ENCODE measurements at places on chromosomes 2 and 18.

DNA sequence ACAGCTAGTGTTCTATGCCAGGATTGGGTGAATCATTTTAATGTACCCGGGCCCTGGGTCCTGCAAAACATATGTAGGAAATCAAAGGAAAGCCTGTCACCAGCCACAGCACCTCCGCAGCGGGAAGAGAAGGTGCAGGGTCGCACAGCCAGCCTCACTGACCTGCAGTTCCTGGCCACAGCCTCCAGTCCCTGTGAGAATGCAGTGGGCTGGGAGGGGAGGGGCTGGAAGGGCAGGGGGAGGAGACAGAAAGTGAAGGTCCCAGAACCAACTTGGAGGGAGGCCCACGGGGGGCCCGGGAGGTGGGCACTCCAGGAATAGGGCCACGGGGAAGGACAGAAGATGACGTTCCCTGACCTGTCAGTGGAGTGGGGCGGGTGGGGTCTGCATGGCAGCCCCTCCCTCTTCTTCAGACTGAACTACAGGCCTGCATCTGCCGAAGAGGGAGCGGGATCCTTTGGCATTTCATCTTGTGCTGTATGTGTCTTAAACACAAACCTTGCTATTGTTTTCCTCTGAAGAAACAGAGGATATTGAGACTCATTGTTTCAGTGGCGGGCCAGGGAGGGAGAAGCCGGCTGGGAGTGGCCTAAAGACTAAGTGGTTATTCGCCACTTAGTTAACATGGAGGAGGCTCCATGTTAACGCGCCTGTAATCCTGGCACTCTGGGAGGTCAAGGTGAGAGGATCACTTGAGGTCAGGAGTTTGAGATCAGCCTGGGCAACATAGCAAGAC, 7.5 kb downstream of the MAL start:
- DNase-seq, result no peak

GRCh38 chr2:25528173-25528572, 145.2 kb downstream of the DTNB start:
- no peak for DNase-seq

DNA sequence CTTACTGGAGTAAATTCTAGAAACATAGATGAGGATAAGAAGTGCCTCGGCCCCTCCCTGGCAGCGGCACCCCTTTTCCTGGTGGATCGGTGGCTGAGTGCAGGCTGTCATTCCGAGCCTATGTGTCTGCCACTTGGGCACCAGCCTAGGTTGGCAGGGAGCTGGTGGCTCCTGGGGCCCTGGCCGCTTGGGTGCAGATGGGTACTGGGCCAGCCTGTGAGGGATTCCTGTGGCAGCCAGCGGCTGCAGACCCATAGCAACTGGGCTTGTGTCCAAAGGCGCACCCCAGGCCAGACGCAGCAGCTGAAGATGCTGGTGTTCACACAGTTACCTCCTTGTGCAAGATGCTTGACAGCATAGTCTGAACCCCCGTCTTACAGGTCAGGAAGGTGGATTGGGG, 2.8 kb downstream of the SNORC start:
- DNase-seq, result no peak

DNA sequence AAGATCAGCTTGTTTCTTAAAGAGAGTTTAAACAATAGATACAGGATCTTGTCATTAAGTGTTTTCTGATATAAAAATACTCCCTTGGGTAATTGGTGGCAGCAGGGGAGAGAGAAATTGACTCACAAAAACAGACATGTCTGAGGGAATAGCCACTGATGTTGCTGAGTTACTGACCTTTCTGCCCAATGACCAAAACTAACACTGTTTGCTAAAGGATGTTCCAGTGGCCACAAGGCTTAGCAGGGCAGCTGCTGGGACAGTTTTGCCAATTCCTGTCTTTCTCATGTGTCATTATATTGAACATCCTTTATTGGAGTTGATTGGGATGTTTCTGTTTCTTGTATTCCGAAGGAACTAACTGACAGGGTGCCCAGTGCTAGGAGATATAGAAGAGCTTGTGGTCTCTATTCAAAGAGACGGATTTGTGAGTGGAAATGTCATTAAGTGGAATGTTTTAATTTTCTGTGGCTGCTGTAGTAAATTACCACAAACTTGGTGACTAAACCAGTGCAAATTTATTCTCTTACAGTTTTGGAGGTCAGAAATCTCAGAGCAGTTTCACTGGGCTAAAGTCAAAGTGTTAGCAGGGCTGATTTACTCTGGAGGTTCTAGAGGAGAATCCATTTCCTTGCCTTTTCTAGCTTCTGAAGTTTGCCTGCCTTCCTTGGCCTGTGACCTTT, 124.8 kb upstream of the RMDN2 start:
- no peak for DNase-seq

DNA sequence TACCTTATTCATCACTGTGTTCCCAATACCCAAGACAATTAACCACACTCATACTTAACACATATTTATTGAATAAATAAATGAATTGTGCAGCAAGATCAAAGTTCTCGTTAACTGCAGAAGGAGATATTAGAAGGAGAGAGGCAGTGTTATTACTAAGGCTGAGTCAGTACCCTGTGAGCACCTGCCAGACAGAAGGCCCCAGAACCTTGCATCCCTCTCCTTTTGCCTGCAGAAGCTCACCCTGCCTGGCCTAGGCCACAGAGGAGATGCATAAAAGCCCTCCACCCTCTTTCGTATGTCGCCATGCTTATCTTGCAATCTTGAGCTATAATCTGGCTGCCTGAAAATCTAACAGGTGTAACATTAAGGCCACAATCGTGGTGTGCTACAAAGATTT, 20.5 kb upstream of the RNF149 start:
- no peak for DNase-seq

DNA sequence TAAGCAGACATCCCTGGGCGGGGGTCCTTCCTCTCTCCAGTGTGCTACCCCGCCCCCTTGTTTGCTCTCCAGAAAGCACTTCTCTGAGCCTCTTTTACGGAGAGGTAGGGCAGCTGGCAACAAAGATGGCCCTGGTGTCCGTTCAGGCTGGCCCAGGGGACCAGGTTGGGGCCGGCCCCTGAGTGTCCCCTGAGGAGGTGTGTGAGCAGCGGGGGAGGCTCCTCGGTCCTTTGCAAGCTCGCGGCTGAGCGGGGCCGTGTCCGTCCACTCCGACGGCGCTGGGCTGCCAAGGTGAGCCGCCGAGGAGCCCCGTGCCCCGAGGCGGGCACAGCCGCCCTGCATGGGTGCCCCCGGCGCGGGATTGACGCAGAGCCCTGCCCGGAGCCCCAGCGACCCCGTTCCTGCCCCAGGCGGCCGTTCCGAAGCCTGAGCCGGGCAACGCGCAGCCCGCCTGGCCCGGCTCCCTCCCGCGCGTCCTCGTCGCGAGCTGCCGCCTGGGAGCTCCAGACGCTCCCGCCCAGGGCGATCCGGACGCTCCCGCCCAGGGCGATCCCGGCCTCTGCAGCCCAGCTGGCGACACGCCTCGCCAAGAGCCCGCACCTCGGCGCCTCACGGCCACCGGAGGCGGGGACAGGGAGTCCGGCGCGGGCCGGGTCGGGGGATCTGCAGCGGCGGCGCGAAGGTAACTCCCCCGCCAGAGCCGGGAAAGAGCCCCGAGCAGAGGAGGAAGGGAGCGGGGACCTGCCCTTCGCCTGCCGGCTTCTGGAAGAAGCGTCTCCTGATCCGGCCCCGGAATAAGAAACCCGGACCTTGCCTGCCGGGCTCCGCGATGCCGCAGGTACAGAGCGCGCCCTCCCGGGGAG, at the start of gene PROKR1:
TSS of gene PROKR1 (plus strand) at position 569 of the 863 bp plus-strand sequence. CDS start 2,243 bp downstream, outside the sequence.
- peak; percentile 35 for DNase-seq

DNA sequence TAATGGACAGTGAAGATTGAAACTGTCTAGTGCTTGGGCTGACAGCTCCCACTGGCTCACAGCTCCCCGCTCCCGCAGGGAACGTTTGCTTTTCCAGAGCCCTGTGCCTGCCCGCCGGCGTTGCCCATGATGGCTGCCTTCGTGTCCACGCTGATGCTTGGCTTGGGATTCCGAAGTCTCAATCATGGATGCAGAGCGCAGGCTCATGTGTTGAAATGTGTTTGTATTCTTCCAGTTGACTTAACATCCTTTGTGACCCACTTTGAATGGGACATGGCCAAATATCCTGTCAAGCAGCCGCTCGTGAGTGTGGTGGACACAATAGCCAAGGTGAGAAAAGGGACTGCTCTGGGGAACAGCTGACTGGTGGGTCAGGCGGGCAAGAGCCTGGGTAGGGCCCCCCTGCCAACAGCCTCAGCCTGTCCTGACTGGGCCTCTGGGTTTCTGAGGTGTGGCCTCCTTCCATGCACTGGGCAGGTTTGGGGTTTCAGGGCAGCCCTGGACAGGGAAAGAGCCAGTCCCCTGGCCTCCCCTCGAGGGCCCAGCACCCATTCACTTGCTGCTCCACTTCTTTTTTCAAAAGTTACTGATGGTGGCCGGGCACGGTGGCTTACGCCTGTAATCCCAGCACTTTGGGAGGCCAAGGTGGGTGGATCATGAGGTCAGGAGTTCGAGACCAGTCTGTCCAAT, 42.8 kb downstream of the ATP6V1C2 start:
- DNase-seq, result no peak

DNA sequence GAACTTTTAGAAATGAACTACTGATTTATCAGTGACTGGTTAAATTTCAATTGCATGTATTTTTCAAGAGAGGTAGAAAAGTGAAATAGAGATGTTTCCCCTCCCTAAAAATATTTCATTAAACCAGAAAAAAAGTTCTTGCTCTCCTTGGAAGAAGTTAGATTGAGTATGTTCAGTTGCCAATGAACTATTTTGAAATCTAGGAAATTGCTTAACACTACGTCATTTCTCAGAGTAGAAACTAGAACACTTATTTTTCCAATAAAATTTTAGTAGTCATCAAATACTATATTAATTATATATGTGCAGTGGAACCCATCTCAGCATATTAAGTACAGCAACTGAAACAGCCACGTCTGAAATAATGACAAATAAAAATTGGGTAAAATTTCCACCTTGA, 51.8 kb upstream of the STAT1 start:
- no peak for DNase-seq

GRCh38 chr2:145744541-145745386, 1224.8 kb upstream of the ZEB2 start:
- no peak for DNase-seq

GRCh38 chr2:211944572-211944971, 594.0 kb downstream of the ERBB4 start:
- DNase-seq, result no peak

- DNase-seq, result no peak
These were observed 217.9 kb downstream of the UBE2E3 start for GRCh38 chr2:181198183-181198864.

DNA sequence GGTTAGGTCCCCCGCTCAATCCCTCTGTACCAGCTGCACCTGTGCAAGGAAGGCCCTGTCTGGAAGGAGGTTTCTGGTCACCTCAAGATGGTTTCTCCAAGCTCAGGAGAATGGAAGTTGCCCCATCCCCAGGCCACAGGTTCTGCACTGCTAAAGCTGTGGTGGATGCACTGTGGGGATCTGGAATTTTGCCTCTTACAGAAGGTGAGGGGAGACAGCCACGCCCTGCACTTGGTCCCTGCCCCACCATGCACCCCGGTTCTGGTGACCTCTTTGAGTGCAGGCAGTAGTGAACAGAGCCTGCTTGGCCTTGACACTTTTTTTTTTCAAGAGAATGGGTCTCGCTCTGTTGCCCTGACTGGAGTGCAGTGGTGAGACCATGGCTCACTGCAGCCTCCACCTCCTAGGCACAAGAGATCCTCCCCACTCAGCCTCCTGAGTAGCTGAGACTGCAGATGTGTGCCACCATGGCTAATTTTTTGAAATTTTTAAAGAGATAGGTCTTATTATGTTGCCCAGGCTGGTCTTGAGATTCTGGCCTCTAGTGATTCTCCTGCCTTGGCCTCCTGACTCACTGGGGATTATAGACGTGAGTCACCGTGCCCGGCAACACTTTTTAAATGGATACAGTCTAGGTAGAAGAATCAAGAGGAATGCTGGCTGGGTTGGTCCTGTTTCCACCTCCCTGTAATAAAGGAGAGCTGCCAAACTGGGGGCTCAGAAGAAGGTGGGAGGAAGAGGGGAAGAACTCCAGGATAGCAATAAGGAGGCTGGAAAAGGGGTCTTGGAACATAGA, 5.8 kb upstream of the NT5DC4 start:
- DNase-seq, result no peak

DNA sequence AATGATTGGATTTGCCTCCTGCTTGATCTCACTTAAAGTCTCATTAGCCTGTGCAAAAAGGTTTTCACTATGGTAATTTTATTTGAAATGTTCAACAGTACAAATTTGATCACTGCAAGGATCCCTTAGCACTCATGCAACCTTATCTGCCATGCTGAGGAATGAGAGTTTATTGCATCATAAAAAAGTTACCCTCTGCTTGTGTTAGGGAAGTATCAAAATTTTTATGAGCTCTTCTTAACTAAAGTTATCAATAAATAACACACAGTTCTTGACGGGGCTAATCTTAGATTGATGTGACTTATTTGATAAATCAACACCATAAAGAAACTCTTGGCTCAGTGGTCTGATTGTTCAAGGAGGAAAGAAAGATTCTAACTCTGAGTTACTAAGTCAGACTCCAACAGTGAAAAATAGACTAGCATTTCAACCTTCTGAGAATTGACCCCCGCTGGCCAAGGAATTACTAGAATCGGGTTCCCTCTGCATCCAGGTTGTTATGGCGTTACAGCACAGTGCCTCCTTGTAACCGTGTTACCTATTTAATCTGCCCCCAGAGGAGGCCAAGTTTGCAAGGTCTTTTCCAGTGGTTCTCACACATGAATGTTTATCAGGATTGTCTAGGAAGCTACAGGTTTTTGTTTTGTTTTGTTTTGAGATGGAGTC, 259.7 kb downstream of the CDCA7 start:
- DNase-seq, result no peak

DNA sequence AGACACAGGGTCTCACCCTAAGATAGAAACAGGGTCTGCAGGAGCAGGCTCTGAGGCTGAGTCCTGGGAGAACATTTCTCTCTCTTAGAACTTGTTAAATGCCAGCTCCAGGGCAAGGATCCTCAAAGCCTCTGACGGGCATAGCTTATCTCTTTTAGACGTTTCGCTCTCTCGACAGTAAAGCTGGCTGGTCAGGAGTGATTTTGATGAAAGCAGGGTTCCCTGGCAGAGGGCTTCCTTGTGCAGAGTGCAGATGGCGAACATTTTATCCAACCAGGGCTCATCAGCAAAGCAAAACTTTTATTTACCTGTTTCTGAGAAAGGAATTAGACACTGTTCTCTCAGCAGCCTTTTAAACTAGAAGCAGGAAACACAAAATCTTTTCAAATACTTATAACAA, 350.8 kb downstream of the ALK start:
- no peak for DNase-seq

GRCh38 chr2:175837046-175837445, 165.0 kb downstream of the LNPK start:
- no peak for DNase-seq

DNA sequence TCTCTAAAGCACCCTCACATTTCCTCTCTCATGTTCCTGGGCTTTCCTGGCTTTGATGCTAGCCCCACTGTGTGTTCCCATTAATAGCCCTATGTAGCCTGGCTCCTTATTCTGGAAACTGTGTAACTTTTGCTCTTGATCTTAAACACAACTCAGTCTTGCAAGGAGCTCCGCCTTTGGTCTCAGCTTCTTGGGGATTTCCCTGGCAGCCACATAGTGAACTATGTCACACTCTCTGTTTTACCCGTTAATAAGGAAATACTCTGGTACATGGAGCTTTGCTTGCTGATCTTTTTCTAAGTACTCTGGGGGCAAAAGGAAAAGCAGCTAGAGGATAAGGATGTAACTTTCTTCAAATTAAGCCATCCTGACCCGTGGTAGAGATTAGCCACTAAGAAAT, 259.3 kb downstream of the NEDD4L start:
- DNase-seq, result peak; percentile 68

- no peak for DNase-seq
These were observed 16.0 kb downstream of the CD28 start for GRCh38 chr2:203722411-203722810.

GRCh38 chr2:208708486-208708885, 301.9 kb downstream of the PTH2R start:
- no peak for DNase-seq

- DNase-seq, result no peak
These were observed 19.8 kb downstream of the EPHA4 start for GRCh38 chr2:221552291-221552690.
